ENCODE measurements at places on chromosomes 5 and 9.

- no peak for DNase-seq
Measured at GRCh38 chr5:66513130-66513529, 83.1 kb upstream of the MAST4 start.

- no peak for DNase-seq
Measured at GRCh38 chr5:1411099-1411498, 34.1 kb downstream of the SLC6A3 start.

DNA sequence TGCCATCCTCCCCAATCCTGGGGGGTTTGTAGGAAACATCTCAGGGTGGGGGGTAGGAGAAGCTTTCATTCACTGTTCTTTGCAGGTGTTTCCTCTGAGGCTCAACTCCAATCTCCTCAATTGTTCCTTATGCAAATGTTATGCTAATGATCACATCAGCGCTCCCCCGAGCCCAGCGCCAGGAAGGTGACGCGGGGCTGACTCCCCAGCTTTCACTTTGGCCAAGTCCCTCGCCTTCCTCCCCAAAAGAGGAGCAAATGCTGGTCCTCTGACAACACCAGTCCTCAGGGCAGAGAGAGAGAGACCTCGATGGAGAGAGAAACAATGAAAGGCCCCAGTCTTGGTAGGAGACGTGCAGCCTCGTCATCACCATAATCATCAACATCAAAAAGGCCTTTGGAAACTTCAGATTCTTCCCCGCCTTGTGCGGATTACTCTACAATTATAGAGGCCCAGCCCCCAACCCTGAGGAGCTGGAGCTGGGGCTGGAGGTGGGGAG, 39.1 kb downstream of the PCDH1 start:
- DNase-seq: no peak

DNA sequence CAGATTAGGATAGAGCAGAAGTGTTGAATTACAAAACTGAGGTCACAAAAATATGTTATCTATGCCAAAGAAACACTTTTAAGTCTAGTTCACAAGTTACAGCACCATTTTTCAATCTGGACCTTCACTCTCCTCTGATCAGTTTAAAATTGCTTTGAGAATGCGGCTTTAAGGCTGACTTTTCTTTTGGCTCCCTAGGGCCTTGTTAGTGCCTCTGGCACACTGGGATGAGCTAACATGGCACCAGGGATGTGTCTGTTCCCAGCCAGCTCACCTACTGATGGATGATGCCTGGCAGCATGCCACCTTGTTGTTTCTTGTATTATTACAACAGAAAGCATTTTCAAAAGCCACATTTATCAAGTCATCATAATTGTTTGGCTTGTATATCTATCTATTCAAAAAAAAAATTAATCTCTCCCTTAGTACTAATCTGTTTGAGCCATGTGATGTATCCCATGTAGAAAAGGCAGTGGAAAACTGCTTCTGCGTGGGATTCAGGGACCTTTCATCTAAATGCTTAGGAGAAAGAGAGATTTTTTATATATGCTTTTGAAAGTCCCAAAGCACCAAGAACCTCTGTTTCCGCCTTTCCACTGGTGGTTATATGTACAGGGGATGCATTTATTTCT, 46.6 kb downstream of the ADAMTSL1 start:
- peak; percentile 10 for DNase-seq

DNA sequence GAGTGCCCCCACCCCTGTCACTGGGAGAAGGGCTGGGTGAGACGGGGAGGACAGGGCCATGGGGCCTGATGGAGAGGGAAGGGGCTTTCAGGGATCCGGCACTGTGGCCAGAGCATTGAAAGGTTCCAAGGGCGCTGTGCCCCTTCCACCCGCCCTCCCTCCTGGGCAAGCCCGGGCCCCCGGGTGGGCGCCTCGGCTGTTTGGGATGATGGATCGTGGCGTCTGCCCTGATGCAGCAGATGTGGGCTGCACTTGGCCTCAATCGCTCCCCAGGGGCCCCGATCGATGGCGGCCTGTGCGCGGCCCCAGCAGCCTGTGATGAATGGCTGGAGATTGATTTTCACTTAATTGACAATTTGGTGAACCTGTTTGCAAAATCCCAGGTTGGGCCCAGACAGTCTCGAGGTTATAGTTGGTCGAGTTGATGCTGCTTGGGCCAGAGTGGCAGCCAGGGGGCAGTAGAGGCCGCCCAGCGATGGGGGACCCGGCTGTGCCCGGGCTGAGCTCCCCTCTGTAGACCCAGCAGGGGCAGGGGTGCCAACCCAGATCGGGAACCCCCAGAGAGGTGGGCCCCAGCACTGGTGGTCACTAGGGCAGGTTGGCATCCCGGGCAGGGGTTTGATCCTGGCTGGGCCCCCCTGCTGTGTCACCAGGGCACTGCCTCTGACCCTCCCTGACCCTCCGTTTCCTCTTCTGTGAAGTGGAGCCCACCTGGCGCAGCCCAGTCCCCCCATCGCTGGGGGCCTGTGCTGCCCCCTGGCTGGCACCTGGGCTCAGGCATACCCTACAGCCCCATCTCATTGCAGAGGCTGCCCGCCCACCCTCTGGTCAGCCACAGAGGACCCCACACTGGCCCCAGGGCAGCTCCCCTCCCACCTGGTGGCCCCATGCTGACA, 34.7 kb downstream of the LHX3 start:
- DNase-seq: peak; percentile 30

GRCh38 chr5:114438471-114438870, 76.6 kb downstream of the KCNN2 start:
- no peak for DNase-seq

DNA sequence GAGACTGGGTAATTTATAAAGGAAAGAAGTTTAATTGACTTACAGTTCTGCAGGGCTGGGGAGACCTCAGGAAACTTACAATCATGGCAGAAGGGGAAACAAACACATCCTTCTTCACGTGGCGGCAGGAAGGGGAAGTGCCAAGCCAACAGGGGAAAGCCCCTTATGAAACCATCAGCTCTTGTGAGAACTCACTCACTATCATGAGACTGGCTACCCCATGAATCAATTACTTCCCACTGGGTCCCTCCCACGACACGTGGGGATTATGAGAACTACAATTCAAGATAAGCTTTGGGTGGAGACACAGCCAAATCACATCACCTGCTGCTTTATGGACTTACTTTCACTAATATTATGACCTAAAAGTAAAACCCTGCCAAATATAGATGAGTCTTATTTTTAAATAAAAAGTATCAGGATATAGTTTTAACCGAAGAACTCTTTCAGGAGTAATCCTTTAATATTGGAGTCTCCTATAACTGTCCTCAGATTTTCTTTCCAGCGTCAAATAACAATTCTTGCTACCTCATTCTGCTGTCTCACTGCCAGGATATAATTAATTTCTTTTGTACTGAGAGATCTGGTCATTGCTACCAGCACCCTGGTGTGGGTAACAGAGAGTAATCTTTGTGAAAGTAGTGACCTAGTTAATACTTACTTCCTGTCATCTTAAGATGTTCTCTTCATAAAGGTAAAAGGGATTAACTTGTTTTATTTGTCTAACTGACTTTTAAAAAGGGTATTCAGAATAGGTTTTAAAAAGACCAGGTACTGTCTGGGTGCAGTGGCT, 68.6 kb downstream of the NLN start:
- DNase-seq: no peak

- DNase-seq: no peak
Measured at GRCh38 chr9:100298378-100298777, 54.4 kb downstream of the TEX10 start.

GRCh38 chr5:107783551-107783950, 112.8 kb upstream of the EFNA5 start:
- DNase-seq: no peak

DNA sequence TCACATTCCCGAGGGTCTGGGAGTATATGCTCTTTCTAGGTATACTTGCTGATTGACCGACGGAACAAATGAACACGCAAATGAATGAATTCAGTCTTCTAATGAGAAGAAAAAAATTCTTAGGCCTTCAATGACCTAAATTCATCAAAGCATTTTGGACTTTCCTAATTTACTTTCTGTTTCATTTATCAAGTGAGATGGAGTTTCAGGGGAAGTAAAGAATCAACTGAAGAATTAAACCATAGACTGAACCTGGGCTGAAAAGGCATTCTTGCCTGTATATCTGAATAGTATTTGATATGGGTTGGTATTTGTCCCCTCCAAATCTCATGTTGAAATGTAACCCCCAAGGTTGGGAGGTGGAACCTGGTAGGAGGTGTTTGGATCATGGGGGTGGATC, 64.1 kb downstream of the ZFAND5 start:
- DNase-seq: no peak

DNA sequence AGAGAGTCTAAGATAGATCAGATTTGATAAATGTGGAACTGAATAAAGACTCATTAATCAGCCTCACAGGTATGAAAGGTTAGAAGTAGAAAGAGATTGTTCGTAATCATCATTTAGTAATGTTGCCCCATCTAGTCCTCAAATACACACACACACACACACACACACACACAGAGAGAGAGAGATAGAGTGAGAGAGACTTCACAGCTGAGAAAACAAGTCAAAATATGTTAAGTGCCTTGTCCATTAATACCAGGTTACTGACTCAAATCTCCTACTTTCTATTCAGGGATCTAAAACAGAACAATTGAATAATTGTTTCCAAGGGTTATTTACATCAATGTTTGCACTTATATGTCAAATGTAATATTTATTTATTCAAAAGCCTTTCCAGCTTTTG, 284.6 kb downstream of the MRPS30 start:
- no peak for DNase-seq

DNA sequence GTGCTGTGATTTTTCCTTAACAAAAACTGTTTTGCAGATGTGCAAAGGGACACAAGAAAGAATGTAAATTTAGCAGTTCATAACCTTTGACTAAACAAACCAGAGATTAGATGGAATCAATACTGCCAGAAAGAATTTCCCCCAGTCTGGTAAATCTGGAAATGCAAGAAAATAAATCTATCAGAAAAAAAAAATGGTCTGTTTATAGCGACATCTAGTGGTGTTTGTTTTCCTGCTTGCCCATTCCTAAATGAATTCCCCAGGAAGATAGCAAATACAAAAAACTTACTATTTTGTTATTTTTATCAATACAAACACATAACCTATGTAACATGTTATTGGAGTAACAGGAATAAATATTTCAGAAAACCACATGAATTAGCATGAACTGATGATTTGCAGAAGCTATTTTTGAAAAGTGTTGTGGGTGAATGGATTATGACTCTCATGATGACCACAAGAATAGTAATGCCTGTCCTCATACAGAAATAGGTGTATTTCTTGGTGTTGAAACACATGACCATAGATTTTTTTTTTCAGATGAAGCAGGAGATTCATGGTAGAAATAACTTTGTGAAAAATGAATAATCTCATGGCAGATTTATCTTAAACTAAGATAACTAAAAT, 1703.8 kb downstream of the MAT2B start:
- peak; percentile 44 for DNase-seq

DNA sequence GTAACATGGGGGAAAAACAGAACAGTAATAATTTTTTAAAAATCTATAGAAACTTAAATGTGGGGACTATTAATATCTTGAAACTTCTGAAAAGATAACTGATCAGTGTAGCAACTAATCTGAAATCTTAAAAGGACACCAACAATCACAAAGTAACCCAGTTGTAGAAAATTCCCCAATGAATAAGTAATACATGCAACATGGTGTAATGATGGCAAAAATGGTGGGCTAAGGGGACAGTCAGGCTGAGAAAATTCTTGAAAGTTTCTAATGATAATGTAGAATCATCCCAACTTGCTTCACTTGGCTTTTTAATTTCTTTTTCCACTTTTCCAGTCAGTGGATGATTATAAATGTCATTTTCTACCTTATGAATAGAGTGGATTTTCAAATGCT, 5.4 kb downstream of the NFIL3 start:
- no peak for DNase-seq

GRCh38 chr5:40514976-40515375, 164.7 kb upstream of the PTGER4 start:
- DNase-seq: no peak

GRCh38 chr5:90231688-90232087, 177.9 kb downstream of the CETN3 start:
- DNase-seq: no peak

- DNase-seq: no peak
Measured at GRCh38 chr9:131098391-131099101, 2.2 kb downstream of the AIF1L start.

Measured in epithelial cell of esophagus (primary cell).